ENCODE measurements at places on chromosomes 5 and 9.

DNA sequence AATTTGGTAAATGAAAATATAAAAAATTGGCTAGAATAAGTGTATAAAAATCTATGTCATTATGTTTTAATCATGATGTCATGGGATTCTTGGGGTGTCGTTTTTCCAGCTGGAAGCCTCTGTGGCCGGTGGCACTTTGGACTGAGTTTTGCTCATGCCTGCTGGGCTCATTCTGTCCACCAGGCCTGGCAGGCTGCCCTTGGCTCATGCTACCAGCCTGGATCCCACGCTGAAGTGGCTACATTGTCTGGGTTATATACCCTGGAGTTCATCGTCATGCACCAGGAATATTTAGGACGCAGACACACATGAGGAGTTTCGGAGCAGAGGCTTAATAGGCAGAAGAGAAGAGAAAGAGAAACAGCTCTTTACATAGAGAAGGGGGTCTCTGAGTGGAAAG is 1913.7 kb upstream of the WWC1 start:
- no peak for DNase-seq

DNA sequence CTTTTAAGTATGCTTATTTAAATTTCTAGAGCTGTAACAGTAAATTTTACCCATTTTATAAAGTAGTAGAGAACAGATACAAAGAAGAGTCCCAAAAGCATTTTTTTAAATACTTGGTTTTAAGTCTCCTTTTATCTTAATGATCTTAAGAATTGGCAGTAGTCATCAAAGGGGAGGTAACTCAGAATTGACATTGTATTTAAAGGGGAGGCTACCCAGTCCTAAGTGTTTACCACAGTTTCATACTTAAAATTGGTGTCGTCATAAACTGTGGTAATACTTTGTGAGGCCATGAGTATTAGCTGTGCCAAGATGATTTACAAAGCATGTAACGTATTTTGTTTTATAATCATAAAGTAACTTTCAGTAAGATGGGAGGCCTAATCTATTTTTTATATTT is 14.8 kb downstream of the SLC25A46 start:
- no peak for DNase-seq

- DNase-seq, result no peak
Observed at GRCh38 chr9:99039505-99040182, 65.3 kb upstream of the TGFBR1 start.

DNA sequence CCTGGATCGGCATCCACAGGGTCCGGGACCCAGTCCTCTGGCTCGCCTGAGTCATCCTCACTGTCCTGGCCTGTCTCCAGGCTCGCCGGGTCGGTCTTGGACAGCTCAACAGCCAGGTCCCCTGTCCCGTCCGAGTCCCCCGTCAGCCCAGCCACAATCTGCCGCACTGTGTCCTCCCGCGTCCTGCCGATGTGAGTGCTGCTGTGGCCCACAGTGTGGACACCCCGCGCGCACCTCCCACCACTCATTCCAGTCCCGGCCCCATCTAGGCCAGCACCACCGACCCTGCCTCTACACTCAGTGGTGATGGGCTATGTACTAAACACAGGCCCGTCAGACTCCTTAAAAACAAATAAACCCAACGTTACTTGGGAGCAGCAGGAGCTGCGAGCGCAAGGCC is 6.7 kb downstream of the ANAPC2 start:
- DNase-seq, result no peak

DNA sequence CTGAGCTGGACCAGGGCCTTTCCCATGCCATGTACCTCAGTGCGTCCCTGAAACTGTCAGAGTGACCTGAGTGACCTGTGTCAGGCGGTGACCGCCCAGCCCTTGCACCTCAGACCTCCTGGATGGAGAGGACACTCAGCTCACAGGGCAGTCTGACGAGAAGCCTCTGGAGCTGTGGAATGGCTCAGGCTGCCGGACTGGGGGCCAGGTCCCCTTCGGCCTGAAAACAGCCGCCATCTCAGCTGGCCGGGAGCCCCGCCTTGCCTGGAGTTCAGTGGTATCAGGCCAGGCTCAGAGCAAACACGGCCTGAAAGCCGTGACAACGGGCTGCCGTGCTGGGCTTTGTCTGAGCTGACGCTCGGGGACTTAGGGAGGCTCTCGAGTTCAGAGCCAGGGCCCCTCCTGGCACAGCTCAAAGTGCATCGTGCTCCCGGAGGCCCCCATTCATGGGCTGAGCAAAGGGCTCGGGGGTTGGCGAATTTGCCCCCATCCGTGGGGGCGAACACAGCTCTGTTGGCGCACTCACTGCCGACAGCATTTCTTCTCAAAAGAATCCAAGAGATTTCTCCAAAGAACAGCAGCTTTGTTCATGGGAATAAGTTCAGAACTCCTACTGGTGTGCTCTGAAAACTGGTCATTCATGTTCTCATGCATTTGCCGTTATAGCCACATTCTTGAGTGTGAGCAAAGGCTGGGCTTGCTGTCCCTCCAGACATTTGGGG is 8.4 kb upstream of the SLC9A3 start:
- DNase-seq, result no peak

- DNase-seq, result no peak
Observed at GRCh38 chr9:112121633-112122032, 53.5 kb downstream of the SUSD1 start.

- DNase-seq, result no peak
Observed at GRCh38 chr9:119114681-119115080, 254.6 kb downstream of the BRINP1 start.

- DNase-seq, result no peak
Observed at GRCh38 chr9:5099466-5099865, 86.0 kb downstream of the INSL6 start.

DNA sequence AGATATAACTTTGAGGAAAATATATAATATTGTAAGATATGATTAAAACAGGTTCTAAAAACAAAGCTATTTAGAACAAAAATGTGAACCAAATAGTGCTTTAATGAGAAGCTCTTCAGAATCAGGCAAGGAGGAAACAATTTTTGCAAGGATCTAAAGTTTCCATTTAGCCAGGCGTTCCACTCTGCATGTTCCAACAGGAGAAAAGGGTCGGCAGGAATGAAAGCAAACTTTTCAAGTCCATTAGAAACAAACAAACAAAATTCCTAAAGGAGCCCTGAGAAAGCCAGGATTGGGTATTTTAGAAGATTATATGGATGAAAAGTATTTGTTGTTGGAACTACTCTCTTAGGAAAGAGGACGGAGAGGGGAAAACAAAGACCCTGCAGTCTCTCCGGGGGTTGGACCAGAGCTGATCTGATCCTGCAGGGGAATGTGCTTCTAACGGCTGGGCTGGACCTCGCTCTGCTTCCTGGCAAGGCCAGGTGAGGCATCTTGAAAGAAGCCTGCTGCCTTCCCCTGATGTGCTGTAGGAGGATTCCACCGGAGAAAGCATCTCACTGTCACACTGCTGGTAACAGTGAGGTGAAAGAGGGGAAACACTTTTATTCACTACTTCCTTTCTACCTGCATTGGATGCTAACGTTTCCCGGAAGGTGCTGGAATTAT is 94.6 kb downstream of the PRRT1B start:
- DNase-seq, result no peak

- no peak for DNase-seq
Observed at GRCh38 chr5:60852940-60853339, 8.9 kb upstream of the ELOVL7 start.

GRCh38 chr5:98433673-98434072 is 339.8 kb upstream of the RGMB start:
- DNase-seq, result no peak

DNA sequence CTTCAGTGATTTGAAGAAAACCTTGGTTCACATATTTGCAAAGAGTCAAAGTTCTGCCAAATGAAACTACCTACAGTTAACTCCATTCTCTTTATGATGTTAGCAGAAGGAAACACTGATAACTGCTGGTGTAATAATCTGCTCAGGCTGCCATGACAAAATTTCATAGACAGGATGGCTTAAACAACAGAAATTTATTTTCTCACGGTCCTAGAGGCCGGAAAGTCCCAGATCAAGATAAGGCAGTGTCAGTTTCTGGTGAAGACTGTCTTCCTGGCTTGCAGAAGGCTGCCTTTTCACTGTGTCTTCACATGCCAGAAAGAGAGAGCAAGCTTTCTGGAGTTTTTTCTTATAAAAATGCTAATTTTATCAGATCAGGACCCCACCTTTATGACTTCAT is 102.4 kb upstream of the PARP8 start:
- DNase-seq, result no peak
